Stimulated activated CD4-positive, alpha-beta T cell treated with anti-CD3 and anti-CD28 coated beads, Interleukin-1b, Interleukin-23, amount 100 ng/mL, for 1 hour (primary cell): ENCODE measurements at places on chromosomes 4 and X.

GRCh38 chr4:53455766-53456165, 78.3 kb downstream of the FIP1L1 start:
- no peak for DNase-seq

- no peak for DNase-seq
Observed at GRCh38 chr4:91488946-91489345, 814.8 kb upstream of the GRID2 start.

DNA sequence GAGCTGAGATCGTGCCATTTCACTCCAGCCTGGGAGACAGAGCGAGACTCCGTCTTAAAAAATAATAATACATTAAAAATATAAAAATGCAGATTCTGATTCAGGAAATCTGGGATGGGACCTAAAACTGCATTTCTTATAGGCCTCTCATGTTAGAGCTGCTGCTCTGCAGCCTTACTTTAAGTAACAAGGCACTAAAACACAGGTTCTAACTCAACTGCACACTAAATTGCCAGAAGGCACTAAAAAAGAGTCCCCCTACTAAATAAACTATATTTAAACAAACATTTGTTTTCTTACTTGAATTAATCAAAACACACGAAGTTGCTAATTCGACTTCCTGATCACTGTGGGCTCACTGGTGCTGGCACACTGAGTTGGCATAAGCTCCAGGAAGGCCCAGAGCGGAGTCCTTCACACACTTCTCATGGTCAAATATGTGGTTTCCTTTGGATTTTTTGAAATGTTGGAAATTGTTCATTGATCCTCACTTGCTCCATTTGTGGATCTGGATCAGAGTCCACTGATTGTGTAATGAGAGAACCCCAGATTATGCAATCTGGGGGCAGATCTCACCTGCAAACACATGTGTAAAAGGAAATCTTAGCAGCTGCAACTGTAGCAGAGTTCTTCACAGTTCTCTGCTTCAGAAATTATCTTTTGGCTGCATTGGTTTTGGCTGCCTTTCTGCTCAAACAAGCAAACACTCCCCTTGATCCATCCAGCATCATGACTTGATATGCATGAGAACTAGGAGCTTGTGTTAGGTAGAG, 59.3 kb downstream of the AFF1 start:
- DNase-seq, result no peak

DNA sequence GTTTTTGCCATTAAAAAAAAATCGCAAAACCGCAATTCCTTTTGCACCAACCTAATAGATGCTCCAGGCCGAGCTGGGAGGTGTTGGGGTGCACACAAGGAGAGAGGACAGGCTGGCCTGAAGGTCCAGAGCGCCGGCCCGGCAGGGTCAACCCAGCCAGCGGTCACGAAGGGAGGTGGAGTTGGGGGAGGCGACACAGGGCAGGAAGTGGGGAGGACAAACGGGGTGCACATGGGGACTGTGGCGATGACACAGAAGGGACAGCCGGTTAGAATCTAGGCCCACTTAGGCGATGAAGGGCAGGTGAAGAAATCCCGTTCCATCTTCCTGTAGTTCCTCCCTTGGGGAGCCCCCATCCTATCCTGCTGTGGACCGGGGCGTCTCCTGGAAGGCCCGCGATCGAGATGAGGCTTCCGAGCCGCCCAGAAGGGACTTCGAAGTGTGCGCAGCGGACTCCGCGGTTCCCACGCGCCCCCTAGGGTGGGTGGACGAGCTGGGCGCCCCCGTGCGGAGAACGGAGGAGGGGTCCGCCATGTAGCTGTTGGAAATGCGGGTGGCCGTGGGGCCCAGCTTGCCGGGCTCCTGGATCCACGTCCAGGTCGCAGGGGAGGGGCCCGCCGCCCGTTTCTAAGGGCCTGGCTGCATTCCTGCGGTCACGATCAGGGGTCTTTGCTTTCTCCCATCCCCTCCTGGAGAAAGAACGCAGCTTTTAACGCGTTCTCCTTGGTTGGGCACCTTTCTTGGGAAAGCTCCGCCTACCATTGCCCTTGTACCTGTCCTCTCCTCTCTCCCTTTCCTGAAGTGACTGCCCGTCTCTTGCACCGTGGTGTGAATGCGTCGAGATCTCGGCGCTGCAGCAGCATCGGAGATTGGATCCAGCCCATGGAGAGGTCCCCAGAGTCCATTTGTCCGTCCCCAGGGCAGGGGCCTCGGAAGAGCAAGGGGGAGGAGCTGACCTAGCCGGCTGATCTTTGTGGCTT, 17.0 kb upstream of the HPF1 start:
- DNase-seq, result no peak

GRCh38 chrX:13397878-13398818, 78.3 kb upstream of the ATXN3L start:
- DNase-seq, result no peak

- DNase-seq, result no peak
Observed at GRCh38 chr4:85806334-85806733, 331.4 kb downstream of the ARHGAP24 start.

DNA sequence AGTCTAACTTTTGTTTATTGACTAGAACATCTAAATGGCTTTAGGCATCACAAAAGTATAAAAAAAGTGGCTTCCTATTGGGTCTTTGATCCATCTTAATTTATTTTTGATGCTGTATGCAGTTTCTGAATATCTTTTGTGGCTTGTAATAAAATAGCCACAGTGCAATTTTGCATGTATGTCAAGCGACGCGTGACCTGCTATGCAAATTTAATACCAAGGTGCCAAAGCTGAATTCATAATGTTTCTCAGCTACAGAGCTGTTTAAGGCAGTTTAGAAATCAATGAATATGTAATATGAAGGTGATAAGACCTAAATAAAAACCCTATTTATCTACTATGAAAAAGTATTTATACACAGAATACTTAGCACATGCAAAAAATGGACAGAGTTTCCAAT, 197.8 kb downstream of the AFF2 start:
- no peak for DNase-seq
